ENCODE measurements at places on chromosomes 5 and 9. TPM values are rescaled to one million over a fixed set of nuclear protein-coding genes. Genes with fewer than 3 reads are reported as not detected.
A peak's percentile ranks its signal among the peaks of the same experiment; 100 is the strongest.

DNA sequence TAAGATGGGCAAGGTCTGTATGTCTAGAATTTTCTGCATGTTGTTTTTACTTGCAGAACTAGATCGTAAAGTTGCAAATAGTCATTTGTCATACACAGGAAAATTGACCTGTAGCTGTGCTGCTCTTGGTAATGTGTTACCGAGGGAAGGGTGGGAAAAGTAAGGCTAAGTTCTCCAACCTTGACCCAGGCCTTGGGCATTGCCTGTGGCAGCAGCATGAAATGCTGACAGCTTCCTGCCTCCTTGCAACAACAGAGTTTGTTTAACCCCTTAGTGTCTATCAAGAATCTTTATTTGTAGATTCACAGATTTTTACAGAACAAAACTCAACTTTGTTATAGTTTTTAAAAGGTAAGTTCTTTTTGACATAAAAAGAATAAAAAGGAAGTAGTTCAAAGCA is 48.3 kb downstream of the ERCC6L2 start:
- H3K4me3 ChIP-seq = no peak overlapping the region
- H3K27me3 ChIP-seq = no peaks in the 10 kb centered on the region
- DNase-seq = no peak
- H3K36me3 ChIP-seq = peaks cover 20% of the 10 kb centered on the region
- no peak overlapping the region for H3K27ac ChIP-seq

DNA sequence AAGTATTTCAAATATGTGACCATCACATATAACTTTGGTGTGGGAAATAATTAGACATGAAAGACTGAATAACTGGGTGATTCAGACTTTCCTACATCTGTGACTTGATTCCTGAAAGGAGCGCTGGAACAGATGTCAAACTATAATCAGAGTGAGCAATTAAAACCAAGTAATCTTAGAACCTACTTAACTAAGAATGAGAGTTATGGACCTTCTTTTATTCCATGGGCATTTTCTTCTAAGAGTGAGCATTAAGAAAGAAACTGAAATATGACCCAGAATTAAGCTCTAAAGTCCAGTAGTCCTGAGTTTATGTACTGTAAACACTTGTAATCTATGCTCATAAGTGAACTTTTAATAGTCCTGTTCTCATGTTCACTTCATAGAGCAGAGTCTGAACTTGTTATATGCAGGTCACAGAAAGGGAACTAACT is 68.4 kb downstream of the PAM start:
- H3K27me3 ChIP-seq = no peaks in the 10 kb centered on the region
- H3K27ac ChIP-seq = no peak overlapping the region
- no peaks in the 10 kb centered on the region for H3K36me3 ChIP-seq

DNA sequence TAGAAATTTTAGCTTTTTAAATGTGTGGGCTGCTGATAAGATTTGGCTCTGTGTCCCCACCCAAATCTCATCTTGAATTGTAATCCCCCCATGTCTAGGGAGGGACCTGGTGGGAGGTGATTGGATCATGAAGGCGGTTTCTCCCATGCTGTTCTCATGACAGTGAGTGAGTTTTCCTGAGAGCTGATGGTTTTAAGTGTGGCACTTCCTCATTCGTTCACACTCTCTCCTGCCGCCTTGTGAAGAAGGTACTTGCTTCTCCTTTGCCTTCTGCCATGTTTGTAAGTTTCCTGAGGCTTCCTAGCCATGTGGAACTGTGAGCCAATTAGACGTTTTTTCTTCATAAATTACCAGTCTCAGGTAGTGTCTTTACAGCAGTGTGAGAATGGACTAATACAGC is 127.8 kb upstream of the MVB12B start:
- H3K27ac ChIP-seq = no peak overlapping the region
- peaks cover 11% of the 10 kb centered on the region for H3K27me3 ChIP-seq
- H3K4me3 ChIP-seq = no peak overlapping the region
- no peaks in the 10 kb centered on the region for H3K4me1 ChIP-seq
- no peak for DNase-seq

GRCh38 chr5:126492939-126493338 is 69.7 kb downstream of the GRAMD2B start:
- no peaks in the 10 kb centered on the region for H3K27me3 ChIP-seq
- H3K36me3 ChIP-seq = peaks cover 16% of the 10 kb centered on the region
- no peaks in the 10 kb centered on the region for H3K4me1 ChIP-seq
- DNase-seq = peak; percentile 40
- no peak overlapping the region for H3K27ac ChIP-seq

- H3K4me1 ChIP-seq = peaks cover 13% of the 10 kb centered on the region
- DNase-seq = no peak
- peak within 1 kb of the TSS; percentile 98 for H3K27ac ChIP-seq
- H3K4me3 ChIP-seq = peak within 1 kb of the TSS; percentile 94
- H3K36me3 ChIP-seq = no peaks in the 10 kb centered on the region
- H3K27me3 ChIP-seq = no peaks in the 10 kb centered on the region
Observed at GRCh38 chr5:40679913-40680681, at the start of gene PTGER4. Gene PTGER4 (plus strand): TSS chr5:40679915. CDS start chr5:40680994, 1,079 bp downstream.

GRCh38 chr5:110333384-110333783 is 393.1 kb downstream of the TMEM232 start:
- H3K27ac ChIP-seq = no peak overlapping the region
- no peaks in the 10 kb centered on the region for H3K4me1 ChIP-seq
- H3K36me3 ChIP-seq = no peaks in the 10 kb centered on the region
- DNase-seq = peak; percentile 3
- H3K4me3 ChIP-seq = no peak overlapping the region

- no peaks in the 10 kb centered on the region for H3K27me3 ChIP-seq
- no peak overlapping the region for H3K4me3 ChIP-seq
- DNase-seq = no peak
- no peaks in the 10 kb centered on the region for H3K4me1 ChIP-seq
- H3K27ac ChIP-seq = no peak overlapping the region
- no peaks in the 10 kb centered on the region for H3K36me3 ChIP-seq
Observed at GRCh38 chr5:122190156-122190555, 60.8 kb downstream of the ZNF474 start.

DNA sequence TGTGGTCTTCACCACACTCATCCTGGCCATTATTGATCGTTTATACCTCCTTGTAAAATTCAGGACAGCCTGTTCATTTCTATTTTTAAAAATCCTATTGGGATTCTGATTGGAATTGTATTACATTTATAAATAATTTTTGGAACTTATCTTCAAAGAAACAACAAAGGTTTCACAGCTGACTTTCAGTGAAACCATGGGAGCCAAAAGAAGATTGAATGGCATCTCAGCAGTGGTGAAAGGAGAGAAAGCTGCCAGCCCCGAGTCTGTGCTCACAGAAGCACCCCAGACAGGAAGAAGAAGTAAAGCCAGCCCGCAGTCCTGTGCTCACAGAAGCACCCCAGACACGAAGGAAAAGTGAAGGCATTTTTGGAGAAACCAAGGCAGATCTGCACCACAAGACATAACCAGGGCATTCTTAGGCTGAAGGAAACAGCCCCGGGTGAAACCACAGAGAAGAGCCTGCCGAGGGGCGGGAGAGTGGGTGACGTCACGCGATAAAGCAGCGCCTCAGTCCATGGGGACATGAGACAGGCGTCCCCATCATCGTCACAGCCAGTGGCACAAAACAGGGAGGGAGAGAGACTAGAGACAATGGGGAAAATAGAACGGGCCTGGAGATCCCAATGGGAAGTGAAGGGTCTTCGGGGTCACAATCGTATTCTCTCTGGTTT is 42.5 kb upstream of the SLC9A3 start:
- DNase-seq = no peak
- no peaks in the 10 kb centered on the region for H3K36me3 ChIP-seq
- no peak overlapping the region for H3K4me3 ChIP-seq
- H3K27ac ChIP-seq = no peak overlapping the region

FAF2 gene
- 50.3 TPM for total RNA-seq

ADGRD2 gene
- total RNA-seq = not detected

MOB3B gene
- total RNA-seq = under 0.01 TPM

CCL27 gene
- total RNA-seq = 0.18 TPM

All from IMR-90 (cell line).